NCI-H1694 (cell line): ENCODE measurements at places on chromosomes 11 and 22.

GRCh38 chr11:43376065-43376464, 17.3 kb downstream of the TTC17 start:
- no peak for DNase-seq

DNA sequence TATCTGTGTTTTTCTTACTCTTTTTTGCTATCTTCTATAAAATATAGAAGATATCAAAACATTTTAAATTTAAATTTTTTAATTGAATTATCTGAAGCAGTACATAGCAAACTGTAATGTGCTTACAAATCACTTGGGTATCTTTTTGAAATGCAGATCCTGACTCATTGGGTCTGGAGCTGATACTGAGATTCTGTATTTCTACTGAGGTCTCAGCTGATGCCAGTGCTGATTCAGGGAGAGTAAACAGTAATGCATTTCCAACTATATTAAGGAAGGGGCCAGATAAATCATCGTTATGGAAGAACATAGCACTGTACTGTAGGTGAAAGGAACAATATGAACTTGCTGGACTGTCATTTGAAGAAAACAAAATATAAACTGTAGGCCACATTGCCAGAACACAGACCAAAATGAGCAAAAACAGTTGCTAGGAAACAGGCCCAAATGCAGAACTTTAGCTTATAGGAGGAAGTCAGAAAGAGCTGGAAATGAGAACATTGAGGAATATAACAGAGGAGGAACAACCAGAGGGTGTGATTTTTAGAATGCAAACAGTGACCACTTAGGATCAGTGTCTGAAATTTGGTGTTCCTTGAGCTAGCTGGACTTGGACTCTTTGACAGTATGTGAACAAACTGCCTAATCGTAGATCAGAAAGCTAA, 3.3 kb downstream of the ARL14EP start:
- no peak for DNase-seq

DNA sequence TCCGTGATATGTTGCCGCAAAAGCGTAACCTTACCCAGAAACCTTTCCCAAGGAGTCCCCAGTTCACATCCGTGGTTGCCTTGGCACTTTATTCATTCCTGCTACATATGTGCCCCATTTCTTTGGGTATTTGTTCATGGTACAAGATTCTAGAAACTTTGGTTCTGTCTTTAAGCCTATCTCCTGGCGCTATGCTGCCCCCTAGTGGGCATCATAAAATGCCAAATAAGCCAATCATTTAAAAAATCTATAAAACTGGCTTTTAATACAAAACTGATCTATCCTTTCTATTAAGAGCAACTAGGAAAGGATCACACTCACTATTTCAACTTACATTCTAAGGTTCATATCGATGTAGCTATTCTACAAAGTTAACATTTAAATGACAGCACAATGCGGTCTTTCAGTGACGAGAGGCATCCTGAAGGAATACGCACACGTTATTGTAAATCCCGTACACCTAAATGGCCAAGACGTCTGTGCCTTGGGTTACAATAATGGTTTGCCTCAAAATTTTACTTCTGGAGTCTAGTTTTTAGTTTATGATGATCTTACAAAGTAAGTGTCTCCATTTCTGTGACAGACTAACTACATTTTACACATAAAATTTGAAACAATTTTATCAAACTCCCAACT, 16.2 kb downstream of the PIWIL3 start:
- DNase-seq = peak; percentile 34

DNA sequence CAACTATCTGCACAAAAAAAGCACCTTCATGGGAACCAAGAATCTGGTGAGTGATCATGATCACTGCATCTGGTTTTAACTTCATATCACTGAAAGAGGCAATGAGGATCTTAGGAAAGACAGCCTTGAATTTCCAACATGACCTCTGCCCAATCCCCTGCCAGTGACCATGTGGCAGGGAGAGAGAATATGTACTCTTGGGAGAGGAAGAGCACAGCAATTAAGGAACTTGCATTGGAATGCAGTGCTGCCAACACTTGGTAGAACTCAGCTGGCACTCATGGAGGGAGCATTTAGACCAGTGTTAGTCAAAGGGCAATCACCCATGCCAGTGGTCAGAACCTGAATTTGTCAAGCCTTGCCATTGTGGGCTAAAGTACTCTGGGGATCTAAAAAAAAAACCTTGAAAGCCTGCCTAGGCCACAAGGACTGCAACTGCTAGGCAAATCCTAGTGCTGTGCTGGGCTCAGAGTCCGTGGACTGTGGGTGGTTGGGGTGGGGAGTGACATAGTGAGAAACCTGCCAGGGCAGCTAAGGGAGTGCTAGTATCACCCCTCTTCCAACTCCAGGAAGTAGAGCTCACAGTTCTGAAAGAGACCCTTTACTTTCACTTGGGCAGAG, 23.1 kb downstream of the JRKL start:
- no peak for DNase-seq

DNA sequence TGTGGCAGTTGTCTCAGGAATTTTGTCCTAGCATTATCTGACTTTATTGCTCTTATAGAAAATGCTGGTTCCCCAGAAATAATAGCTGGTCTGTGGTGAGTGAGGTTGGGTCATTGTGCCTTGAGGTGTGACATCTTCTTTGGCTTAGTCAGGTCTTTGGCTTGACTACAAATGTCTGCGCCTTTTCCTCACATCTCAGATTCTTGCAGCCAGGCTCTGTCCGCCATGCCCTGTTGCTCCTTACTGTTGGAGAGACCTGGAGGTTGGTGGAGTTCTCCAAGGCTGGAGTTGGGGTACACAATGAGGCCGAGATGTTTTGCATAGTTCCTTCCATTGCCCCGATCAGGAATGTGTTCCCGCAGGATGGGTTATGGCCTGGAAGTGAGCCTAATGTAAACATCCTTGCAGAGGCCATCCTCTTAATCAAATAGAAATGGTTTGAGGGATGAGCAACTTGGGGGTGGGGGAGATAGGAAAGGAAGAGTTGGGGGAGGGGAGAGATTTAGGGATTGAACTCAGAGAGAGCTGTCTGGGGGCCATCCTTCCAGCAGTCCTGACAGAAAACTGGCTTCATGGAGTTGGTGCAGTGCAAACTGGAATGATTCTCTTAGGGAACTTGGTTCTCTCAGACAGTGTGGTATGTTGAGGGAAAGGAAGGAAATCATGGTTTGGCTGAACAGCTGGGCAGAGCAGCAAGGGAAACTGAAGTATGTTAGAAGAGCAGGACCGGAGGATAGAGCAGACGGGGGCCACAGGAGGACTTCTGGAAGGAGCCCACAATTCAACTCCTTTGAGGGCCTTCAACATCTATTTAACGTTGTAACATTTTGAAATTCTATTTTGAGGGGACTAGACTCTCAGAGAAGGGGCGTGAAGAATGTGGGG, 49.9 kb downstream of the ZBTB16 start:
- no peak for DNase-seq

- DNase-seq = peak; percentile 81
Measured at GRCh38 chr11:126585774-126586491, 230.4 kb downstream of the ST3GAL4 start.

DNA sequence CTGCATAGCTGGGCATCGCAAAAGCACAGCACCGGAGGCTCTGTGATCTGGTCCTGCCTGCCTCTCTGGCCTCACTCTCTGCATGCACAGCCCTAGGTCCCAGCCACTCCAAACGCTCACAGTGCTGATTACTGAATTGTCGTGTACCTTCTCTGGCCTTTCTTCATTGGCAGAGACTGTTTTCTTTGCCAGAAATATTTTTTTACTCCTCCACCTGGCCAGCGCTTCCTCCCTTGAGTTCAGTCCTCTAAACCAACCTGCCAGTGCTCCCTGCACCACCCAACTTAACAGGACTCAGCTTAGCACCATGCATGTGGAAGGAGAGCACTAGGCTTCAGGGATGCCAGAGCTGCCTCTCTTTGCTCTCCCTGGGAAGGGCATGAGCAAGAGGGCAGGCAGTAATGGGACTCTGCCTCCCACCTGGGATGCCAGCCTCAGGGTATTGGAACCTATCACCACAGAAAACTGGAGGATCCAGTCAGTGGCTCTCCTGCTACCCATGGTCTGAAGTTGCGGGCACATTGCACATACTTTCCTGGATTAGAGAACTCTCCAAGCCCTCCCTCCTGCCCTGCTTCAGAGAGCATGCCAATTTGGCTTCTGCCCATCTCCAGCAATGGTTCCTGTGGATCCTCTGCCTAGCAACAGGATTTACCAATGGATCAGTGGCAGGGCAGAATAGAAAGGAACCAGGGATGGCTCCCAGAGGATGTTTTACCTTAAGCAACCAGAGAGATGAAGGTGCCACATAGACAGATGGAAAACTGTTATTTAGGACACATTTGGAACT, 37.0 kb upstream of the GNAZ start:
- peak; percentile 5 for DNase-seq

- no peak for DNase-seq
Measured at GRCh38 chr11:118048472-118049370, 28.2 kb upstream of the TMPRSS4 start.

DNA sequence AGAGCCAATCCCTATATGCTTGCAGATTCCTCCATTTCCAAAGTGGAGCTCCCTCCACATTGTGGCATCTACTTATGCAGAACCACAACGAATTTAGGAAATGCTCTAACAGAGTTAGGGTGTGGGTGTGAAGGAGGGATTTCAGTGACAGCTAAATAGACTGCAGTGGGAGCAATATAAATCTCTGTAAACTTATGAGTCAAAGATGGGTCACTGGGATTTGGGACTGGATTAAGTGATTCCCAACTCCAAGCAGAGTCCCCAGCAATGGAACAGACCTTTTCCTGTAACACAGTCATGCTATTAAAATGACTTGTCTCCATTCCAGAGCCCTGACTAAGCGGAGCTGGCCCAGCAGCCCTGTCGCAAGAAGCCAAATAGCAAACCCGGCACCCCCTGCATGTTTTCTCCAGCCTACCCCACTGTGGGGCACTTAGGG, 36.6 kb downstream of the RPL27A start:
- DNase-seq = no peak

GRCh38 chr11:106457727-106458126, 380.3 kb downstream of the AASDHPPT start:
- no peak for DNase-seq

DNA sequence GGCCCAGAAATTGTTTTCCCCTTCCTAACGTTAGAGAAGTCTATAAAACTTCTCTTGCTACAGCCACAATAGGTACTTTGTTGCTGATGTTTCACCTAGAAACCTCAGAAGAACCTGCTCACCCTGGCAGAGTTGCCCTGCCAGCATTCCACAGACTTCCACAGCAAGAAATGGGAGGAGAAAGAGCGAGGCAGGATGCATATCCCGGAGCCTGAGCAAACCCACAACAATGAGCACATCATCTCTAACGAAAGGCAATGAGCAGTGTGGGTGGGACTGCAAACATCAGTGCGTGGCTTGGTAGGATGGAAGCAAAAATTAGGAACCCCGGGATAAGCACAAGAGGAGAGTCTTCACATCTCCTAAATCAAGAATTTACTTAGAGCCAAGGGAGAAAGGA, 892.3 kb downstream of the OPCML start:
- no peak for DNase-seq

GRCh38 chr11:120125024-120125423, 12.9 kb downstream of the TRIM29 start:
- no peak for DNase-seq

DNA sequence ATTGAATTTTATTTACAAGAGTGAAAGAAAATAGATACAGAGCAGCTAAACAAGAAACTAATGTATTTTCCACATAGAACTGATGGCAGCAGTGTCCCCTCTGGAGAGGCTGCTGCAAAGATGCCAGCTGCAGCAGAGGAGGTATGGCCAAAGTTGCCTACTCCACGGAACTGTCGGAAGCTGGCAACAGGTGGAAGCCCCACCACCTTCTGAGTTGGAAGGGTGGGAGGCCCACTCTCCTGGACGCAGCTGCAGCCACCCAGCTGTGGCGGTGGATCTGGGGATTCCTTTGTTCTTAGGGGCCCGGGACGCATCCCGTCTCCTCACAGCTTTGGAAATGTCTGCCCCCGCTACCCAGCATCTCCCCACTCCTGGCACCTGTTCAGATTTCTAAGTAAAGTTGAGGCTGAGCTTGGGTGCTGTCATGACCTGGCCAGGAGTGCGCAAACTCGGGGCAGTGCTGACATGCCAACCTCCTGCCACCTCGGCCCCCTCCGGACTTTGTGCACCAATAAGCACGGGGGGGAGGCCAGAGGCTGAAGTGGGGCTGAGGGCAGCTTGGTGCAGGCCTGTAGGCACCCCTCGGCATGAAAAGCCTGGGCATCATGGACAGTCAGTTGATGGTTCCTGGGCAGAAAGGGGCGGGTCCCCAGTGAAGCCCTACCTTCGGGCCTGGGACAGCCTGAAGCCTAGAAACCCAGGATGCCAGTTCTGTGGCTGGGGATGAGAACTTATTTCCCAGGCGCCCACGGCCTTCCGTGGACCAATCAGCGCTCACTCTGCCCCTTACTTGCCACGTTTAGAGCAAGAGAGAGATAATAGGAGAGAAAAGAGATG, 1071.4 kb downstream of the JRKL start:
- no peak for DNase-seq

DNA sequence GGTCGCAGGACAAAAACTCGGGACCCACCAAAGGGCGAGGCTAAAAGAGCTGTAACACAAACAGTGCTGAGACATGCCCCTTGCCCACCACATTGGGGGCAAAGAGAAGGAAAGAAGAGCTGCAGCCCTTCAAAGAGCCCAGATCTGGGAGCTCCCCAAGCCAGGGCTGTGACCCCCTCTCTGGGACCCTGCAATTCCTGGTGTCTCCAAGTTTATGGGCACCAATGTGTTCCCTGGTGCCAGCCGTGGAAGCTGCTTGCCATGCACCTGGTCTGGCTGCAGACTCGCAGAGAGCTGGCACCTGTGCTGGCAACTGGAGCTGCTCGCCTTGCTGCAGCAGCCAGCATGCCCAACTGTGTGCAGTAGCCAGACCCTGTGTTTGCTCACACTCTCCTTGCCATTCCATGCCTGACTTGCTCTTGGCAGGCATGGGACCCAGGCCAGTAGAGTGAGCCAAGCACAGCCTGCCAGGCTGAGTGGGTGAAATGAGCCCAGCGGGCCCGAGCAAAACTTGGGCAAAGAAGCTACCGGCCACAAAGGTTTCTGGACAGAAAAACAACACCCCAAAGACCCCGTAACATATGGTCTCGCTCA, 16.0 kb downstream of the RRP8 start:
- DNase-seq = no peak

DNA sequence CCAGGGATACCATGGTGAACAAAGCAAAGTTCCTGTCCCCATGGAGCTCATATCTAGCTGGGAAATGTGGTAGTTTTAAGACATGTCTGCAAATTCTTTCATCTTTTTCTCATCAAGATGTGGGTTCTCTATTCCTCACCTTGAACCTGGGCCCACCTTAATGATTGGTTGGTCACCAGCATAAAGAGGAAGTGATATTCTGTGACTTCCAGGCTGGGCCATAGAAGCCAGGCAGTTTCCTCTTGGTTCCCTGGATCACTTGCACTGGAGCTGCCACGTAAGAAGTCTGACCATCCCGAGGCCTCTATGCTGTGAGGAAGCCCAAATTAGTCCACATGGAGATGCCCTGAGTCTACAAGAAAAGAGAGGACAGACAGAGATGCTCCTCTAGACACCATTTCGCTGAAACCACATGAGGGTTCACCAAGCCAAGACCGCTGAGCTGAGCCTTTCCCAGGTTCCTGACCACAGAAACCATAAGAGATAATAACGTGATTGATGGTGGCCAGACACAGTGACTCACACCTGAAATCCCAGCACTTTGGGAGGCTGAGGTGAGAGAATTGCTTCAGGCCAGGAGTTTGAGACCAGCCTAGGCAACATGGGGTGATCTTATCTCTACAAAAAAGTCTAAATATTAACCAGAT, 119.5 kb upstream of the ISX start:
- DNase-seq = no peak

GRCh38 chr11:114277637-114278341, 18.4 kb upstream of the NNMT start:
- no peak for DNase-seq
